Panc1 (cell line): ENCODE measurements at places on chromosomes 5 and 9.

GRCh38 chr5:133340002-133340755 is 272.2 kb downstream of the FSTL4 start:
- no peak for DNase-seq

DNA sequence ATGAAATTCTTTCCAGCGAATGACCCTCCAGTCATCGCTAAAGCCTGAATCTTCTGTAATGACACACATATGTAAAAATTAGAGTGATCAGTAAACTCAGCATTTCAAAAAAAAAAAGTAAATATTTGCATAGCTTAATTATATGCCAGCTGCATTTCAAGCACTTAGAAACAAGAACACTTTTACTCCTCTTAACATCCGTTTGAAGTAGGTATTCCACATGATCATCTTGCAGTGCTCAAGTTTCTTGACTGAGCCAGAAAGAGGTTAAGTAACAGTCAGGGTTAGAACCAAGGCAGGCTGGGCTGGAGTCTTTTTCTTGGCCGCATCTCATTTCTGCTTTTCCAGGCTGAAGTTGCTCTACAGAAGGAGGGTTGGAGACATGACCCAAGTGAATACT is 27.6 kb downstream of the EGFLAM start:
- no peak for DNase-seq

DNA sequence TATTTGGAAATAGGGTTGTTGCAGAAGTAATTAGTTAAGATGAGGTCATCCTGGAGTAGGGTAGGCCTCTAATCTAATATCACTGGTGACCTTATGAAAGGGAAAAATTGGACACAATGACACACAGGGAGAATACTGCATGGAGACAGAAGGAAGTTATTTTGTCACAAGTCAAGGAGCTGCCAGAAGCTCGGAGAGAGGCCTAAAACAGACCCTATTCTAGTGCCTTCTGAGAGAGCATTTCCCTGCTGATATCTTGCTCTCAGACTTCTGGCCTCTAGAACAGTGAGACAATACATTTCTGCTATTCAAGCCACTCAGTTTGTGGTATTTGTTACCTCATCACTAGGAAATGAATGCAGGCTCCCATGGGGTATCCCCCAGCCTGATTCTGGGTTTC is 332.9 kb downstream of the CSNK1G3 start:
- no peak for DNase-seq

DNA sequence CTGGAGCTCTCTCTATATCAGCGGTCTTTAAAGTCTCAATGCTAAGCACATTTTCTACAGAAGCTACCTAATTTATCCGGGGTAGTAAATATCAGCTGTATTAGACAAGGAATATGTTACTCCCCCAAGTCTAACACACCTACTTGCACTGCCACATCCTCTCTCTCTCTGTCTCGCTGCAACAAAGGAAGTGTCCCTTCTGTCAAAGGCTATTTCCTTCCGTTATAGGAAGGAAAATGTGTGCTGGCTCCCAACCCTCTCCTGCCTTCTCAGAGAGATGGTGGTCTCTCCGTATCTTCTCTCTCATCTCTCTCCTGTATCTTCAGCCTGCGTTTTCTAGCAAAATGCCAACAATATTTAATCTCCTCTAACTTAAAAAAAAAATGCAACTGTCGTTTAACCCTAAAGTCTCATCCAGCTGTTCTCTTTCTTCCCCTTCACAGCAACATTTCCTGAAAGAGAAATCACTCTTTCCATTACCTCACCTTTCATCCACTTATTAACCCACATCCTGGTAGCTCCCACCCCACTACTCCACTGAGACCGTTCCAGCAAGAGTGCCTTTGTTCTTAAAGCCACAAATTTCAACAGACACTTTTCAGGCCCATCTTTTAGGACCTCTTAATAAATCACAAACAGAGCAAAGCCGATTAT is 2.3 kb downstream of the TTF1 start:
- no peak for DNase-seq

DNA sequence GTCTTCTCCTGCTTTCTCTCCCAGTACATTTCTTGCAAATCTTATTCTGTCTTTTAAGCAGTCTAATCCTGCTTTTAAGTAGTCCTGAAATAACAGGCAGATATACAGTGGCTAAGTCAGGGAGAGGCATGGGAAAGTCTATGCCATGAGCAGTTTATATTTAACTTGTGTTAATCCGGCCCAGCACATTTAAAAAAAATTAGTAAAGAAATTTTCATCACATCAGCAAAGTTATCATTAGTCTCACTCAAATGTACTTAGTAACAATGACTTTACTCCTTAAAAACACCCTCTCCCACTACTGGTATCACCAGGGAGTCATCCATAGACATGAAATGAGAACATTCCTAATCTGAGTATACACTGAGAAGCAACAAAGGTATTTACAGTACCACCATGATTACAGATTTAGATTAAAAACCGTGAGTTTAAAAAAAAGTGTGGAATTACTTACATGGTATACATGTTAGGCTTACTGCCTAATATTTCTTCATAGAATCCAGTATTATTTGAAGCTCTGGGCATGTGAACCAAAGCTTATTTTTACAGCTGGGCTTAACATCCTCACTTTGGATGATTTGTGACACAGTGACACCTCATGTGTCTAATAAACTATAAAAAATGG is 75.9 kb upstream of the DAB2 start:
- DNase-seq, result no peak

DNA sequence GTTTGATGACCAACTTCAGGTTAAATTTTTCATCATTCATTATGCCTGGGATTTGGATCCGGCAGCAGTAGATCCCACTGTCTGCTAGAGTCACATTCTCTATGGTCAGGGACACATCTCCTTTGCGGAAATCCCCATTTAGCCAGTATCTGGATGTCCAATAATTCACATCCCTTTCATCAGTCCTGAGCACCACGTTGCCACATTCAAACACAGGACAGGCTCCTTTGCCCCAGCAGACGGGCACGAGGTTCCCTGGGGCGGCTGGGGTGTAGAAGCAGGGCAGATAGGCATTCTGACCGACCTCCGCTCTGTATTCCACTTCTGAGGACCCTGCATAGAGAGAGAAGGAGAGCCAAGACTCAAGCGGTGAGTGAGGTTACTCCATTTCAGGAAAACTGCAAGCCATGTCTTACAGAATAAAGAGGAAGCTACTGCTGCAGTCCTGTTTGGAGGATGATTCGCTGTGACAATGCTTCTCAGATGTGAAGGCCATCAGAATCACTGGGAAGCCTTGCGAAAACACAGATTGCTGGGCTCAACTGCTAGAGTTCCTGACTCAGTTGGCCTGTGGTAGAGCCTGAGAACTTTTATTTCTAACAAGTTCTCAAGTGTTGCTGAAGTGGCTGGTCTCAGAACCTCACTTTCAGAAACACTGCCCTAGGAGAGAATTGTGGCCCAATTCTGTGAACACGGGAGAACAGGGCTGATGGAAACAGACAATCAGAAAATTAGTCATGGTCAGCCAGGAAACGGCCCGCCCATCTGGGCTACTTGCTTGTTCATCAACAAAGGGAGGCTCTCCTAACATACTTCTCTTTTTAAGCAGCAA is 2.0 kb downstream of the HAVCR2 start:
- DNase-seq, result no peak

DNA sequence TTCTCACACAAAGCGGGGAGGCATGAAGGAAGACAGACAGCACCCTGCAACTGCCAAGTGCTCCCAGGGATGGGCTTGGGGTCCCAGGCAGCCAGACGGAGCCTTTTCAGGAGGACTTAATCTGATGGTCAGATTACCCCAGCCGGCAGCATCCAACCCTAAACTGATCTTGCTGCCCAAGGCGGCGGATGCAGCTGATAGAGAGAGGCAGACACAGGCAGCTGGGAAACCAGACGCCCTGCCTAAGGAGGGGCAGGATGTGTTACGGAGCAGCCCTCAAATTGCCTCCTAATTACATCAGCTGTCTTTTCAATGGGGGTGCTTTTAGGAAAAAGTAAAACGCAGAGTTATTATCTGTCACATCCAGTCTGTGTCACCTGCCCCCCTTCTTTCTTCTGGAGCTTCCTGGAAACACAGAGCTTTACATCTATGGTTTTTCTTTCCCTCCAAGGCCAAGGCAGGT is 190.9 kb upstream of the PANK3 start:
- DNase-seq, result no peak

DNA sequence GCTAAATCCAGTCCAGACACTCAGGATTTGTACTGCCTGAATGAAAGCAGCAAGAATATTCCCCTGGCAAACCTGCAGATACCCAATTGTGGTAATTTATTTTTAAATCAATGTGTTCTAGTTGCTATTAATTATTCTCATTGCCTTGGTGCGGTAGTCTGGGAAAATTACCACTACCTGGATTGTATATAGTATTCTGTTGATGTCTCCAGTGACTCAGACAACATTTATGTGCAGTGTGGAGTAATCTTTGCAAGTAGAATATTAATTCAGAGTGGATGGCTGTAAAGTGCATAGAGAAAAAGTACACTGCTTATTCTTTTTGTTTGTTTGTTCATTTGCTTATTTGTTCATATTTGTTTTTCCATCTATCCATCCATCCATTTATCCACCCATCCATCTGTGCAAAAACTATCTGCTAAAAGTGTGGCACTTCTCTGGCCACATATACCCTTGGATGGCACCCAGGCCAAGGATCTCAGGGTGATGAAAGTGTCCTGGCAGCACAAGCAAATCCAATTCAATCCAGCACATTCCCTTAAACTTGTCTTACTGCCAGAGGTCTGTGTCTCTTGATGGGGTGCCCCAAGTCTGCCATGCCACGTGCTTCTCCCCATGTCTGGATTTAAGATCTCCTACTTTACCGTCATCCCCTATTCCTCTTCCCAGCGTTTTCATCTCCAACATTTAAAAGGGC is 41.3 kb downstream of the NTRK2 start:
- no peak for DNase-seq

GRCh38 chr5:156798201-156798600 is 51.9 kb upstream of the PPP1R2B start:
- no peak for DNase-seq

DNA sequence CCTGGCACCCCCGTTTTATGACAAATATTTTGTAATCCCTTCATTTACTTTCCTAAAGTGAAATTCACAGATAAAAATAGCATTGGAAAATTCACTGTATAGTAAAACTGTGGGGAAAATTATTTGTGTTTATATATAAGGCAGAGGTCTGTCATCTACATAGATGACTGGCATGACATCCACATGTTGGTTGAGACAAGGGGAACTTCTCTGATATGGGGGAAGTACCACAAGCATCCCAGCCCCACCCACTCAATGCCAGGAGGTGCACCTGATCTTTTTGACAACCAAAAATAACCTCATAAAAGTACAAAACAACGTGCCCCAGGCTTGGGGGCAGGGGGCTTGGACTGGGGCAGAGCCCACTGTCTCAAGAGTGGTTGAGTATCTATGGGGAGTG is 6.3 kb upstream of the TDRD7 start:
- DNase-seq, result no peak

GRCh38 chr5:137672001-137672400 is 63.9 kb downstream of the KLHL3 start:
- DNase-seq, result no peak

- no peak for DNase-seq
These were observed 43.2 kb downstream of the MRRF start for GRCh38 chr9:122307925-122308324.

GRCh38 chr5:38888041-38888440 is 42.2 kb downstream of the OSMR start:
- DNase-seq, result no peak

GRCh38 chr9:6590772-6591384 is 54.7 kb downstream of the GLDC start:
- DNase-seq, result no peak

DNA sequence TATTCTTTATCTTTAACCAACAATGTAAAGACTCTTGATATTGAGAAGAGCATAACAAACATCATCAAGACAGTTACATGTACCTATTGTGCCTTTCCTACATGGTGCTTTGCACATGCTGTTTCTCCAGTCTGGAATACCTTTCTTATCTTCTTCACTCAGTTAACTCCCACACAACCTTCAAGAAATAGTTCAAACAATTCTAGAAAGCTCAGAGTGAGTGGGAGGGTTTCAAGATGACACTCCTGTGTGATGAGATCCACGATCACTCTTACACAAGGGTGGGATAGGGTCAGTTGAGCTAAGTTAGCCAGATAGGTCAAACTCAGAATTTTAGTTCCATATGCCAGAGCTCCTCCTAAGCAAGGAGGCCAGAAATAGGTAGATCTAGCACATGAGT is 915.5 kb downstream of the NR2F1-AS1 start:
- no peak for DNase-seq

GRCh38 chr5:95727764-95728191 is 3.4 kb upstream of the RHOBTB3 start:
- no peak for DNase-seq

GRCh38 chr5:14266686-14267085 is 123.5 kb downstream of the TRIO start:
- DNase-seq, result no peak

DNA sequence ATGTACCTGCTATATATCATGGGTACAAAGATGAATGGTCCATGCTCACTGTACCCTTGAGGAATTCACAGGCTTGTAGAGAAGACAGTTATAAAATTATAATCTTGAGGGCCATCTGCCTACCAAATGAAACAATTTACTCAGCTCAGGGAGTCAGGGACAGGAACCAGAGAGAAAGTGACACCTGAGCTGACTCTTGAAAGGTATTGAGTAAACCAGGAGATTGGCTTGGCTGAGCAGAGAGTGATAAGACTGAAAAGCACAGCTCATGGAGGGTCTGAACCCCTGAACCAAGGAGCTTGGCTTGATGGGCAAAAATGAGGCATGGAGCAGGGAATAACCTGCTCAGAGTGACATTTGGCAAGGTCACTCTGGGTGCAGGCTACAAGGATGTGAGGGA is 147.3 kb downstream of the FAM114A2 start:
- no peak for DNase-seq

DNA sequence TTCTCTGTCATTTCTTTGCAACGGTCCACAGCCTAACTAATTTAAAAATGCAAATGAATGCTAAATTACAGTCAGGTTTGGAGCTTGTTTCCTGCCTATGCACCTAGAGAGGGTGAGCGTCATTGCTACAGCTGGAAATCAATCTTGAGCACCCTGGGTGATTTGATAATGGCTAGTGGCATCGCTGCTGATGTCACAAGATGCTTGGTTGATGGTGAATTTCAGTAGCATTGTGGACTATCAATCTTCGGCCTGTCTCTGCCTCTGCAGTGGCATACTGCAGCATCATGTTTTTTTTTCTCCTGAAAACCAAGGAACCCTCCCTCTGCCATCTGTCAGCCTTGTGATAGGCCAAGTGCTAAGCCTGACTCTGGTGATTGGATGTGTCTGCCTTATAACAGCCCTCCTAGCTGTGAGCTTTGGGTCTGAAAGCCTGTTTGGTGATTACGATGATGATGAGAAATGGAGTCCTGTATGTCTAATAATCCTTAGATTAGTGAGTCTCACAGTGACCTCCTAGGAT is 75.3 kb downstream of the NMUR2 start:
- DNase-seq, result no peak
